BJ (cell line): ENCODE measurements at places on chromosomes 3 and 15. TPM values are rescaled to one million over a fixed set of nuclear protein-coding genes. Genes with fewer than 3 reads are reported as not detected.

DNA sequence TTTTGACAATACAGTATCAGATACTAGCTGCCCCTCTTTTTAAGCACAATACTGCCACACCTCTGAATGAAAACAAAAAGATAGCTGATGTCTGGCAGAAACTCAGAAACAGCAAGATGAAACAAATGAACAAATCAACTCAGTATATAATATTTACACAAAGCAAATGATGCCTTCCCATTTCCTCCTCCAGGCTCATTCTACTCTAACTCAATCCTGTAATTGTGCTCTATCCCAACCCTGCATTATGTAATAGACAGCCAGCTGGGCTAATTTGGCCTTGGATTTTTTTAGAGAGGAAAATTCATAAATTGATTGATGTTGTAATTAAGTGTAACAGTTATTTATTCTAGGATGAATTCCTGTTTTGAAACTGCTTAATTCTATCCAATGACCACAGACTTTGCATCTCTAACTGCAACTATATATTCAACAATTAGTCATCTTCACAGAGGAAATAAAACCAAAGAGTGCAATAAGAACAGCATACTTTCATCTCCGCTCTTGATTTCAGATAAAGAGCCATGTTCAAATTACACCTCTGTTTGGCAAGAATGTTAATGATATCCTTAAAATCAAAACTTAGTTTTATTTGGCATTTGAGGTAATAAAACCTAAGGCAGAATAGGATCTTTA, 6.1 kb downstream of the ATG3 start:
- no peak for DNase-seq

GRCh38 chr3:129827765-129828164, 65.7 kb downstream of the TMCC1 start:
- DNase-seq: no peak

FOXB1 gene
- polyA plus RNA-seq: not detected in 2 replicates

- DNase-seq: no peak
Measured at GRCh38 chr3:181610083-181610972, 101.4 kb upstream of the SOX2 start.

- no peak for DNase-seq
Measured at GRCh38 chr15:51798281-51798680, 31.2 kb upstream of the TMOD3 start.

DAPK2 gene
- 10.5 and 12.4 TPM in 2 replicates for polyA plus RNA-seq

GRCh38 chr15:75775296-75776064, 62.8 kb upstream of the CSPG4 start:
- no peak for DNase-seq

DNA sequence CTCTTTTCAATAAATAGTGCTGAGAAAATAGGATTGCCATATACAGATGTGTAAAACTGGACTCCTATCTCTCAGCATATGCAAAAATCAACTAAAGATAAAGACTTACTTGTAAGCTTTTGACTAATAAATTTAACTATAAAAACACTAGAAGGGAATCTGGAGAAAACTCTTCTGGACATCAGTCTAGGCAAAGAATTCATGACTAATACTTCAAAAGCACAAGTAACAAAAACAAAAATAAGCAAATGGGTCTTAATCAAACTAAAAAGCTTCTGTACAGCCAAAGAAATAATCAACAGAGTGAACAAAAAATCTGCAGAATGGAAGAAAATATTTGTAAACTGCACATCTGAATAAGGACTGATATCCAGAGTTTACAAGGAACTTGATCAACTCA, 1122.2 kb downstream of the TBL1XR1 start:
- DNase-seq: peak; percentile 5

DNA sequence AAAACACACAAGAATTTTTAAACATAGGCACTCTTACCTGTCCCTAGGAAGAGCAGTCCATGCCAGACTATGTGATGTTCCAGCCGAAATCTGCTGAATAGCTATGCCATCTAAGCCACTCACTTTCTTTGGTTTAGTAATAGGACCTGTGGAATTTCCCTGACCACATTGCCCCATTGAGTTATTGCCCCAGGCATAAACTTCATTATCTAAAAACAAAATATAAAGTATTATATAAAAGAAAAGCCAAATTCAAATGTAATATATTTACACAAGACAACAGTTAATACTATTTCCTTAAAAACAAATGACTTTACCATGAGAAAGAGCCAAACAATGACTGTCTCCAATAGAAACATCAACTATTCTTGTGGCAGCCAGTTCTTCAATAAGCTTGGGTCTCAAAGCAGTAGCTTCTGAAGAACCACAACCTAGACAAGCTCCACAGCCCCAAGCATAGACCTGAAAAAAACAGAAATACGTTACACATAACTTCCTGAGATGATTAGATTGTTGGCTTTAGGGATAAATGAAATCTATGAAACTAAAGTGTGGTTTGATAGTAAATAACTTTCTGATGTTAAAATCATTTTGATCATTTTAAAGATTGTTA, 84.3 kb downstream of the HERC1 start:
- no peak for DNase-seq

DNA sequence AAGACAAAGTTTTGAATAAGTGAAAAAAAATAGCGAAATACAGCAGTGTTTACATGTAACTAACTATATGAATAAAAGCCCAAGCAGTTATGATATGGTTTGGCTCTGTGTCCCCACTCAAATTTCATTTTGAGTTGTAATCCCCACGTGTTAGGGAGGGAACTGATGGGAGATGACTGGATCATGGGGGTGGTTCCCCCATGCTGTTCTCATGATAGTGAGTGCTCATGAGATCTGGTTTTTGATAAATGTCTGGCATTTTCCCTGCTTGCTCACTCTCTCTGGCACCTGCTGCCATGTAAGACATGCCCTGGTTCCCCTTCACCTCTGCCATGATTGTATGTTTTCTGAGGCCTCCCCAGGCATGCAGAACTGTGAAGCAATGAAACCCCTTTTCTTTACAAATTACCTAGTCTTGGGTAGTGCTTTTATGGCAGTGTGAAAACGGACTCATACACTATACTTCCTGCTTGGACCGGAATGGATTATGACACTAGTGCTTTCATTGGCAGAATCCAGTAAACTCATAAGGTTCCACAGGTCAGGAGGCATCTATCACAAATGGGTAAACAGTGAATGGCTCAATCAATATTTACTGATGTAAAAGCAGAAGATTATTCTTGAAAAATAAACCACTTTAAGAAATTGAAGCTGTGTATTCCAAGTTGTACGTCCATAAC, 192.1 kb downstream of the CBLB start:
- DNase-seq: no peak

DNA sequence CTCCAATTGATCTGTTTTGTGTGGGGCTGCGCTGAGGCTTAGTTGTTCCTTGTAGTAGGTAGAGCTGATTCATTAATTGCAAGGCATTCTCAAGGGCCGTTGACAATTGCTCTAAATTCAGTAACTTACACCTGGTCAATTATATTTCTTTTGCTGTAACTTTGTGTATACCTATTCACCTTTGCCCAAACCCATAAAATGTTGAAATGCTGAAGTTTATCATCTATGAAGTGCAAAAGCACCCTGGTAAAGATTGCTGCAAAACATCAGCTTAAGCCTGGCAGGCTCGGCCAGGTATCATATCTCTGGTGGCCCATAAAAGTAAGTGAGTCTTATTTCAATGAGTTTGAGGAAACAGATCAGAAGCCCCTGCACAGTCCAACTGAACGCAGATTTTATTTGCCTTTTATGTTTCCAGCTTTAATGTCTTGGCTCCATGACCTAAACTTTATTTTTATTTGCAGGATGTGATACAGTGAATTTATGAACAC, 203.6 kb upstream of the SLCO3A1 start:
- DNase-seq: no peak

DNA sequence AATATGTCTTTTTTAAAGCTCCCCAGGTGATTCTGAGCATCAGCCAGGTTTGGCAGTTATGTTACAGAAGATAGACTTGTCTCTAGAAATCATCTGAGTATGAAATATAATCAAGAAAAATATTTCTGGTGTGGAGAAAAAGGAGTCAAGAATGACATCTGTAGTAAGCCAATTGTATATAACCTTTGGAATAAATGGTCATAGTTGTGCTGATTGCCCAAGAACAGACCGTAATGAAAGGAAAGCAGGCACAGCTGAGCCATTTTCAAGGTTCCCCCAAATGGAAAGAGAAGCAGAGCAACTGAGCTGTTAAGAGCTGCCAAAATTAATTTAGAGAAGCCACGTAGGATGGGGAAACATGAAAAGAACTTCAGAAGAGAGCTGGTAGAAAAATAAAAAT, 26.6 kb downstream of the GOLM2 start:
- DNase-seq: no peak

POU1F1 gene
- not detected in 2 replicates for polyA plus RNA-seq

DNA sequence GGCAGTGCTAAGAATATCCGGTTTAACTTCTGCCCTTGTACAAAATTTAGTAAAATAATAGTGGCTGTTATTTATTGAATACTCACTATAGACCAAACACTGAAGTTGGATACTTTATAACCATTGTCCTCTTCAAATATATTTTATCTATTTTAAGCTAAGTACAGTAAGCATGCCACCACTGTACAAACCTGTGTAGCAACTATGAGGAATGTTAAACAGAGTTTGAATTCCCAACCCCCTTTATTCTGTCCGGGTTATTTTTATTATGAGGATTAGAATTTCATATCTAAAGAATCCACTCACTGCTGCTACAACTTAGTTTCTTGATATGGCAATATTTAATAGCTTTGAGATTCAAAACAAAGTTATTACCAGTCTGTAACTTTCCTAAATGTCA, 203.5 kb upstream of the RBMS3 start:
- DNase-seq: no peak

DNA sequence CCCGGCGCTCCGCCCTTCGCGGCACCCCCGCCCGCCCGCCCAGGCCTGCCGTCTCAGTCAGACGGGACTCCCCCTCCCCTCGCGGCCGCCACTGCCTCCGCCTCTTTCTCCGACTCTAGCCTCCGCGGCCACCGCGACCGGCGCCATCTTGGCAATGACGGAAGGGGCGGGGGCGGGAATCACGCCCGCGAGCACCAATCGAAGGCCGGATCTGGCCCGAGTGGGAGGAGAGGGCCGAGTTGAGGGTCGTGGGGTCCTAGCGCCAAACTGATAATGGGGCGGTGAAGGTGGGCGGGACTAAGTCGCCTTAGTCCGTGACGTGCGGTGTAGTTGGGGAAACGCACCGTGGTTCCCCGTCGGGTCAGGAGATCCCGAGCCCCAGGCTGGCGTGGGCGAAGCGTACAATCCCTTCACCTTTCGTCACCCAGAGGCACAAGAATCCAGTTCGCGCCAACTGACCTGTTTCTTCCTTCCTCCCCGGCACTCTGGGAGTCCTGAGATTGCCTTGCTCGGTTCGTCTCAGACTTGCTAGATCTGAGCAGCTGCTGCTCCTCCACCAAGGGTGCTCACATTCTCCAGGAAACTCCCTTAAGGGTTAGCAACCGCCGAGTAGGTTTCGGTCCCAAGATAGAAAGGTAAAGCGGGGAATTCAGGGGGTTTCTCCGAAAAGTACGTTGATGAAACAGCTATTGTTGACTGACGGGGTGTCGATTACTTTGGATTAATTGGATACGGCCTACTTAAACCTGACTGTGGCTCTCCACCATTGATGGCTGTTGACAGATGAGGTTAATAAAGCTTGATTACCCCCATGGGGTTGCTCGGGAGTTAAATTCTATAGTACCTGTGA, at the start of gene DENND4A:
TSS of gene DENND4A (minus strand) at position 156 of the 850 bp plus-strand sequence. CDS start 35,843 bp downstream, outside the sequence.
- DNase-seq: peak; percentile 84

PPP1R14D gene
- not detected in 2 replicates for polyA plus RNA-seq

DNA sequence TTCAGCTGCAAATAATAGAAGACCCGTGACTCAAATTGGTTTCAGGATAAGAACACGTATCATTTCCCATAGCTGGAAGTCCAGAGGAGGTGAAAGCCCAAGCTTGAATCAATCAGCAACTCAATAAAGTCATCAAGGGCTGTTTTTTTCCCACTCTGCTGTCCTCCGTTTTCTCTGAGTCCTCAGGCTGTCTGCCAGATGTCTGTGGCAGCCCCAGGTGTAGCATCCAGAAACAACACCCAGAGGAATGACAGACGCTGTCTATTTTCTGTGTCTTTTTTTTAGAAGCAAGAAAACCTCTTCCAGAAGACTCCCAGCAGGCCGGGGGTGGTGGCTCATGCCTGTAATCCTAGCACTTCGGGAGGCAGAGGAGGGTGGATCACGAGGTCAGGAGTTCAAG, 204.4 kb downstream of the FAM43A start:
- DNase-seq: no peak

DNA sequence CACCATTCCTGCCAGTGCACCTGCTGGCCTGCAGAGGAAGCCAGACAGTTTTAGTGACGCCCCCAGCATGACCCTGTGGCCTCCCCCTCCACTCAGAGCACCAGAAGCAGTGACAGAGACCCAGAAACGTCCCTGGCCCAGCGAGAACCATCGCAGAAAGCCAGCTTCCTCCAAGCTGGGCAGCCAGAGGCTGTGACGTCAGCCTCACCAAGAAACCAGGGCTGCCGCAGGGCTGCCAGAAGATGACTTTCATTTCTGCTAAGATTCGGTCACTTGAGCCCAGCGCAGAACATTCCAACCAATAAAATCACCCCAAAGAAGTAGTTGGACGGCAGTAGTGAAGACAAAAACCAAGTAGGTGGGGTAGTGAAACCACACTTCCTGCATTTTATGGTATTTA, 29.6 kb upstream of the RPL32 start:
- DNase-seq: no peak

C2CD4A gene
- polyA plus RNA-seq: not detected in 2 replicates

TFRC gene
- 60.7 and 131 TPM in 2 replicates for polyA plus RNA-seq

TGM4 gene
- not detected in 2 replicates for polyA plus RNA-seq

SNX22 gene
- 0.04 and 0.07 TPM in 2 replicates for polyA plus RNA-seq

DNA sequence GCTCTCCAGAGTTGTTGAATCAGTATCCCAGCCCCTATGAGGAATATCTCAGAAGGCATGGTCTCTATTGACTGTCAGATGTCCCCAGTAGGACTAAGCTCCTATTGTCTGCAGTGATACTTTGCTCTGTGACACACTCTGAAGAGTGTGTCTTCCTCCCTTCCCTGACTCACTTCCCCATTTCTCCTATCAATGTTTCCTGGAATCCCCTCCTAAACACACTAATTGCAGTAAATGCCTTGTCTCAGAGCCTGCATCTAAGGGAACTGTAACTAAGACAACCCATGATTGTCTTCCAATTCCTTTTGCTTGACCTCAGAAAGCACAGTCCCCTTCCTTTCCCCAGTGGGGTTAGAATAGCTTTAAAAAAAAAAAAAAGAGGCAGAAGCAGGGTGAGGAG, 397.3 kb upstream of the PROK2 start:
- no peak for DNase-seq

- no peak for DNase-seq
Measured at GRCh38 chr3:194323785-194324735, 27.1 kb downstream of the CPN2 start.

FAM3D gene
- not detected in 2 replicates for polyA plus RNA-seq

DNA sequence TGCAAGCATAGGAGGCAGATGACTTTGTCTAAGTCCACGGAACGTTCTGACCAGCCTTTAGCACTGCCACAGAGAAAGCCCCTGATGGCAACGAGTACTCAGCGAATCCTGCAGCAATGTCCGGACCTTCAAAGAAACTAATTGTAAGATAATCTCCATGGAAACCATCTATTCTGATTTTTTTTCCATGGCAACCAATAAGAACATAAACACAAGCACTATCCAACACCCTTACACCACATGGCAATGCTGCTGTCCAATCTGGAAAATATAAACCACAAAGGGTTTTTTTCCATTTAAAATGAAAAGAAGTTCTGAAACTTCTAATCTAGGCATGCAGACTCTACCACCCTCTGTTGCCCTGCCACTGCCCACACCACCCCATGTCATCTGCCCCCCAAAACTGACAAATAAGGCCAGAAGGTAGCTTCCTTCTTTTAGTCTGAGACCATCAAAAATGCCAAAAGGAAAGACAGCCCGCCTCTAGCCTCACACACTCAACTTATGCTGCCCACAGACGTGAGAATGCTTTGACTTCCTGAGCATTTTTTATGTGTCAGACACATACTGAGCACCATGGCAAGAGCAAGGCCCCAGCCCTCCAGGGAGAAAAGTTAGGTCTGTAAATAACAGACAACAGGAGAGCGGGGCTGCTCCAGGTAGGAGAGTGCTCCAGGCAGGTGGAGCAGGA, 44.5 kb downstream of the POC1A start:
- no peak for DNase-seq
